ENCODE measurements at places on chromosomes 2 and 18.
A peak's percentile ranks its signal among the peaks of the same experiment; 100 is the strongest.

- DNase-seq = peak; percentile 87
Measured at GRCh38 chr2:242098445-242099128, 229.1 kb downstream of the RTP5 start.

GRCh38 chr2:40284797-40285196 lies 167.1 kb downstream of the SLC8A1 start:
- no peak for DNase-seq

DNA sequence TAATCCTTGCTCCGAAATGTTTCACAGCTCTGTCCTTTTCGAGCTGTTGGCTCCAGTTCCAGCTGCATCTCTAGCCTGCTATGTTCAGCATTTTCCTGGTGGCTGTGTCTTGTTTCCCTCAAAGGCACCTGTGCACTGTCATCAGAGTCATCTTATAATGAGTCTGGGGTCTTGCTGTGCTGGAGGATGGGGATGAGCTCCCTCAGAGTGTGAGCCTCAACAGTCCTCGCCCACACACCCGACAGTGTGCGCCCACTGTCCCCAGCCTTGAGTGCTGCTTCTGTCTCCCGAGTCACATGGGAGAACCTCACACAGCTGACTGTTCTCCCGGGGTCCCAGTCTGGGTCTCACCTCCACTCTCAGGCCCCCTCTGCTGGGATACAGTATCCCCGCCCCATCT lies 25.4 kb downstream of the SPP2 start:
- DNase-seq = no peak

DNA sequence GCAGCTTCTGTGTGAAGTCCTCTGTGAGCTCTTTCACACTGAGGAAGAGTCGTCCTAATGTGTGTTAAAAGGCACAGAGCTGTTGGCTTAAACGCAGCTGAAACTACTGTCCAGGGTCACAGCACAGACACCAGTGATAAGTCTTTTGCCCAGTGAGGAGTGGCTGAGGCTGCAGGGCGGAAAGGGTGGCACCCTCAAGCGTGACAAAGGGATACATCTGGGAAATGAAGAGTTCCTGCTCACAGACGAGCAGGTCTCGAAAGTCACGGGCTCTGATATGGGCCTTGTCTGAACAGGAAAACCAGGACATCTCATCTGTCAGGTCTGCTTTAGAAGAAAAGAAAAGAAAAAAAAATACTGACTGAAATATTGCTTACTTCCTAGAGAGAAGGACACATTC lies 36.5 kb downstream of the TGIF1 start:
- peak; percentile 60 for DNase-seq

DNA sequence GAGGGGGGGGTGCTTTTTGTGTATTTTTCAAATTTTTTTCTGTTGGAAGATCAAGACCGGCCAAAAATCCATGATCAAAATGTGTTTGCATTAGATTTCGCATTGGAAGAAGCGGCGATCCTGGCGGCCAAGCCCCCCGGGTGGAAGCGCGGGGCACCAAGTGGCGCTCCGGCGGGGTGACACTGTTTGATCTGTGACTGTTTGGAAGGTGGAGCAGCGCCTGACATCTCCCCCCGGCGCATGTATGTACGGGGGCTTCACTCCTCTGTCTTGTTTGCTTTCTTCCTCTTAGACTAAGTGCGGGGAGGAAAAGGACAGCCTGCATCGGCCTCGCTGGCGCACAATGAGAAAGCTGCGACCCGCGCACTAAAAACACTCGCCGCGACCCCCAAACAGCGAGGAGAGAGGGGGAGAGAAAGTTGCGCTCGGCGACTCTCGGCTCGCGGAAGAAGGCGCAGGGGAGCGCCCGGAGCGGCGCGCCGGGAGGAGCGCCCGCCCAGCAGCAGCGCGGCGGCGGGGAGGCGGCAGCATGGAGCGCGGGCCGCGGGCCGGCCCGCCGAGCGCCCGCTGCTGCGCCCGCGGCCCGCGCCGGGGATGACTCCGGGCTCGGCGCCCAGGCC lies 515 bp downstream of the TSHZ1 start:
- DNase-seq = peak; percentile 41

- no peak for DNase-seq
Measured at GRCh38 chr18:73283032-73283431, 415.2 kb upstream of the NETO1 start.

DNA sequence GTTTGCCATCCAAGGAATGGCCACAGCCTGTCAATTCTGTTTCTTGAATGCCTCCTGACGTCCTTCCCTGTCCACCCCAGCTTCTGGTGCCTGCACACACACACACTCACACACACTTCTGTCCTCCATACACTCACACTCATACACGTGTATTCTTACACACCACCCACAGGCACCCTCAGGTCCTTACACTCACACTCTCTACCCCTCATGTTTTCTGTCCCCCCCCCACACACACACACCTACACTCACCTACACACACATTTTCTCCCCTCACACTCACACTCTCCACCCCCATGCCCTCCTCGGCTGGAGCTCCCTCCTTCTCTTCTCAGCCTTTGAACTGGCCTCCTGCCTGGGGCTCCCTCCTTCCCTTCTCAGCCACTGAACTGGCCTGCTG lies 148.0 kb upstream of the SALL3 start:
- DNase-seq = no peak

DNA sequence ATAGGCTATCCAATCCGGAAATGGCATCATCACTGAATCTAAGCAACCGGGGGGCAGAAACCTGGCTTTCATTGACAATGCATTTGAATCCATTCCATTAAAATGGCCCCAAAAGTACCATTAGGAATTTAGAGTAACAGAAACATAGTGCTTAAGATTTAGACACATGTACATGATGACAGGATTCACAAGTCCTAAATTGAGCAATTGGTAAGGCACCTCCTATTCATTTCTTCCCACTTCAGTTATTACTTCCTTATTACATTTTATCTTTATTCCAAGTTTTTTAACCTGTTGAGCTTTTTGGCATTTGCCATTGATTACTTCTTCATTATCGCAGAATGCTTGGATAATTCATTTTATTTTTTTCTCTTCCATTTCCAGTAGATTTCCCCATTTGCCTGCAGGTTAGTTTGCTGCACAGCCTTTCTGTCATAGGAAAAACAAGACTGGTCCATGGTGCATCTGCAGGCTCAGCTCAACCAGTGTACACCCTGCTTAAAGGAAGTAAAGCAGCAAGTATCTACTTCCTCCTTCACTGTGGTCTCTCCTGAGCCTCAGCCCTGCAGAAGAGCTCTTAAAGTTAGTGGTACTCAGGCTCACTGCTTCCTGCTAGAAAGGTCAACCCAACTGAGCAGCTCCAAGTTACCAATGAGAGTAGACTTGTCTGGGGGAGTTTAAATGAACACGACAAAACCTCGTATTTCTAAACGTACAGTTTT lies 89.2 kb downstream of the DOCK10 start:
- DNase-seq = peak; percentile 55

- DNase-seq = no peak
Measured at GRCh38 chr2:21658907-21659477, 535.2 kb downstream of the TDRD15 start.

GRCh38 chr2:113142290-113142689 lies 14.9 kb downstream of the IL1RN start:
- DNase-seq = no peak

DNA sequence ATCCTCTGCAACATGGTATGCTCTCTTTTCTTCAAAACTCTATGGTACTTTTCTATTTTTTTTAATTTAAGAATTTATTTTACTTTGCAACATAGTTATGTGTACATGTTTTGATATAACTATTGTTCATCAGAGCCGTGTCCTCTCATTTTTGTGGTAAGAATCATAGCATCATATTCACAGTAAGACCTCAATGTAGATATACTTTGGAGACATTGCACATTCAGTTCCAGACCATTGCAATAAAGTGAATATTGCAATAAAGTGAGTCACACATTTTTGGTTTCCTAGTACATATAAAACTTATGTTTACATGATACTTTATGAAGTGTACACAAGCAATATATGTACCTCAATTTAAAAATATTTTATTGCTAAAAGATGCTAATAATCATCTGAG lies 22.7 kb upstream of the LINC00305 start:
- no peak for DNase-seq

DNA sequence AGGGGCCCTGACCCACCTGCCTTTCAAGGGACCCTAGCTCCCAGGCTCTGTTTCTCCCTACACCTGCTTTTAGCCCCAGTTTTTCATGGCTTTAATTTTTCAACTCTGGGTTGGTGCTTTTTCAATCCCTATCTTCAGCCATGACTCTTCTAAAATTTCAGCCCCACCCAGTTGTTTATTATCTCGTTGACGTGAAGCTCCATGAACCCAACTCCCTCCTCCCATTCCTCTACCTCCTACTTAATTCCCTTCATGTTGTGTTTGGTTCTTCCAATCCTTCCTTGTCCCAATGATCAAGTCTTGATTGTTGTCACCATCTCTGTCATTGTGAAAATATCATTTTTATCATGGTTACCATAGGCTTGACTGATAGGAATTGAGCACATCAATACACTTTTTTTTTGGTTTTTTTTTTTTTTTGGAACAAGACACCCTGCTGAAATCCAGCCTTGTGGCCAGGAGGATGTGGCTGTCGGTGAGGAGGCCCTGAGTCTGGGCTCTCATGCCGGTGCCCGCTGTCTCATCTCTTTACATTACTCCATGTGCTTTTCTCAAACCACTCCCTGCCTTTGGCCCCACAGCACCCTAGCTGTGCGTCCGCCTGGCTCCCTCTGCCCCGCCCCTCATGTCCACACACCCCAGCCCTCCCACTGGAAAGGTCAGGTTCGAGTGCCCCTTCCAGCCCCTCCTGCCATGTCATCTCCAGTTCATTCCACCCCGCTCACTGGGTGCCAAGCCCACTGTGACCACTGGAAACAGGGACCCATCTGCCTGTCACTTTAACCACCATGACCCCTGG lies 39.3 kb downstream of the NAPG start:
- no peak for DNase-seq

DNA sequence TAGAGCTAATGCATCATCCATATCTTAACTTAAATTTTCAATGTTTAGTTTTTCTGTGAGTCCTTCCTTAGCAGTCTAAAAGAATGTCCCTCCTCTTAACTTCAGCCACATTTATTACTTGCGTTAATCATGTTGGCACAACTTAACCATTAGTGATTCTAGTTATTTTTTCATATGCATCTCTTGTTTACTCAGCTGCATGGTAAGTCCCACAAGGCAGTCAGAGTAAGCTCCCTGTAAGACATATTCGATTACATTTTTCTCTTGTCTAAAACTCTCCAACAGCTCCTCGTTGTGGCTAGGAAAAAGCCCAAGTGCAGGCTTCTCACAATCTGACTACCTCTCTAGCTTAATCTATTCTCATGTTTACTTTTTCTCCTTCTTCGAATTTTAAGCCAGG lies 2045.3 kb upstream of the PIK3C3 start:
- DNase-seq = no peak

DNA sequence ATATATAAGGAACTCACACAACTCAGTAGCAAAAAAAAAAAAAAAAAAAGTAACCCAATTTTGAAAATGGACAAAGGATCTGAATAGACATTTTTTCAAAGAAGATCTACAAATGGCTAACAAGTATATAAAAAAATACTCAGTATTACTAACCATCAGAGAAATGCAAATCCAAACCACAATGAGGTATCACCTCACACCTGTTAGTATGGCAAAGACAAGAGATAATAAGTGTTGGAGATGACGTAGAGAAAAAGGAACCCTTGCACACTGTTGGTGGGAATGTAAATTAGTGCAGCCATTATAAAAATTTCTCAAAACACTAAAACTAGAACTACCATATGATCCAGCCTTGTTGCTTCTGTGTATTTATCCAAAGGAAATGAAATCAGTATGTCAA lies 5.8 kb upstream of the CNDP1 start:
- no peak for DNase-seq

DNA sequence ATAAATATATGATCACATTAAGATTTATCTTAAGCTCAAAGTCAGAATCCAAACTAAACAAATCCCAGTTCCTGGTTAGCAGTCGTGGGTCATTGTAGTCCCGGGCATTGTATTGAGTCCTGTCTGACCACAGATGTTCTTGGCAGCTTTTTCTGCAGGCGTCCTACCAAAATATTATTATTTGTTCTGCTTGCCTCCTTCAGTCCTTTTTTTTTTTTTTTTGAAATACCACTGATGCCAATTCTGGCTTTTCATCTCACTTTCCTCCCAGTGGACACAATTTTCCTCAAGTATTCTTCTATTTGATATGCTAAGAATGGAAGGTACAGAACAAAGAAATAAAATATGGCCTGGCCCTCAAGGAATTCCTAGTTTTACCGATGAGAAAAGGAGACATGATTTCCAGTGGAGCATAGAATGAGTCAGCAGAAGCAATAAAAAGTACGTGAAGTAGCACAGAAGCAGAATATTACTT lies 151.6 kb downstream of the CSRNP3 start:
- DNase-seq = no peak

- no peak for DNase-seq
Measured at GRCh38 chr2:127081826-127082633, 24.9 kb downstream of the BIN1 start.

DNA sequence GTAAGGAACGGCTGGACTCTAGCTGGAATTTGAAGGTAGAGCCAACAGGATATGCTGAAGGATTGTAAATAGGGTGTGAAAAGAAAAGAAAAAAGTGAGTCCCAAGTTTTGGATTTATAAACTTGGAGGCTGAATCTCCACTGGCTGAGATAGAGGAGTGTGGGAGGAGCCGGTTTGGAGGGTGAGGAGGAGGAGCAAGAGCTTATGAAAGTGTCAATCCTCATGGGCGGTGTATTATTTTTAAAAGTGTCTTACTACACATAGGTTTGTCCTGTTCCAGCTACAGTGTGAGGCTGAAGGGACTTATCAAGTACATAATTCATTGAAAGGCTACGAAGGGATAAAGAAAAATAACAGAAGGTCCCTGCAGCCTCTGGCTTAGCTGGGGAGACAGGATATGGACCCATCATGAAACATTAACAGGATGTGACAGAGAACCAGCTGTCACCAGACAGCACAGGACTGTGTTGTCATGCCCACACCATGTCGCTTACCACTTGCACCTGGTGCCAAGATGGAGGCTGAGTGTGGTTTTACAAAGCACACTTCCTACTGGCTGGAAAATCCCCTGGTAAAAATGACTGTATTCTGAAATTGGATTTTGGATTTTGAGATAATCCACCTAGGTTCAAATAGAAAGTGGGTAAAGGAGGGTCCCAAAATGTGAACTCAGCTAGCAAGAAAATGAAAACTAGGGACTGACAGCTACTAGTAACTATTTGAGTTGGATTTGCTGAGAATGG lies 2.5 kb upstream of the MREG start:
- DNase-seq = peak; percentile 26

- DNase-seq = no peak
Measured at GRCh38 chr2:11950896-11951295, 204.5 kb downstream of the LPIN1 start.

GRCh38 chr18:68429841-68430240 lies 285.1 kb downstream of the TMX3 start:
- no peak for DNase-seq

DNA sequence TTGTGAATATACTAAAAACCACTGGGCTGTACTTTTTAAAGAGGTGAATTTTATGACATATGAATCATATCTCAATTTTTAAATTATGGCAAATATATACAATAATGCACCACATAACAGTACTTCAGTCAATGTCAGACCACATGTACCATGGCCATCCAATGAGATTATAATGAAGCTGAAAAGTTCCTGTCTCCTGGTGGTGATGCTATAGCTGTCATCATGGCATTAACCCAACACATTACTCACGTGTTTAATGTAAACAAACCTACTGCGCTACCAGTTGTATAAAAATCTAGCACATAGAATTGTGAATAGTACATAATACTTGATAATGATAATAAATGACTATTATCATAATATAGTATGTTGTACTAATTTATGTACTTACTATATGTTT lies 77.6 kb upstream of the ID2 start:
- no peak for DNase-seq
